ENCODE measurements at places on chromosomes 1 and 21.

GRCh38 chr1:13823936-13824335, 123.9 kb downstream of the PRDM2 start:
- DNase-seq = no peak

GRCh38 chr1:186681801-186682200, 1.6 kb upstream of the PTGS2 start:
- DNase-seq = no peak

DNA sequence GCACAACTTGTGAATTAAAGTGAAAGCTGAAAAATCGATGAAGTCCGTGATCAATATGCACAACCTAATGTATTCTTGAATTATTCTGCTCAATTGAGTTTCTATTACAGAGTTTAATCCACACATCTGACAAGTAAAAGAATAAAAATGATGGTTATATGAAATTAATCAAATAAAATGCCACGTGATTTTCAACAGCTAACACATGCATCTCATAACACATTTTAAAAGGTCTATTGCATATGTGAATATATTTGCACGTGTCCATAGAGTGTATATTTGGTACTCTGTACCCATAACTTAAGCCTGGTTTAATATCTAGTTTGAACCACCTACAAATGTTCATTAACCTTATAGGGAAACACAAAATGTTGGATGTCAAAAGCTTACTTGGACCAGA, 266.2 kb downstream of the NTNG1 start:
- DNase-seq = no peak

GRCh38 chr1:208183977-208184911, 59.9 kb downstream of the PLXNA2 start:
- no peak for DNase-seq

GRCh38 chr1:91635763-91636162, 135.1 kb downstream of the CDC7 start:
- DNase-seq = no peak

GRCh38 chr1:183879966-183880365, 75.0 kb downstream of the RGL1 start:
- DNase-seq = no peak

Data from GM23338 (cell line).